ENCODE measurements at places on chromosomes 12 and 14. TPM values are rescaled to one million over a fixed set of nuclear protein-coding genes. Genes with fewer than 3 reads are reported as not detected.

DNA sequence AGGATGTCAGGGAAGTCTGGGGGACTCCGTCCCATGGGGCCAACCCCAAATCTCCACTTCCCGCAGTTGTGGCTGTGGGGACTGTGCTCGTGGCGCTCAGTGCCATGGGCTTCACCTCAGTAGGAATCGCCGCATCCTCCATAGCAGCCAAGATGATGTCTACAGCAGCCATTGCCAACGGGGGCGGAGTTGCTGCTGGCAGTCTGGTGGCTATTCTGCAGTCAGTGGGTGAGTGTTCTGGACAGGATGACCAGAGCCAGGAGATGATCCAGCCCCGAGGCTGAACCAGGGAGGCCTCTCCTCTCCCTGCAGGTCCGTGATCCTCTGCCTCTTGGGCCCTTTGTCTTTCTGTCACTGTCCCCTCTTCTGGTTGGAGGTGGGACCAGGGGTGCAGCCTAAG lies 8.8 kb upstream of the IFI27 start:
- no peak for DNase-seq

DNA sequence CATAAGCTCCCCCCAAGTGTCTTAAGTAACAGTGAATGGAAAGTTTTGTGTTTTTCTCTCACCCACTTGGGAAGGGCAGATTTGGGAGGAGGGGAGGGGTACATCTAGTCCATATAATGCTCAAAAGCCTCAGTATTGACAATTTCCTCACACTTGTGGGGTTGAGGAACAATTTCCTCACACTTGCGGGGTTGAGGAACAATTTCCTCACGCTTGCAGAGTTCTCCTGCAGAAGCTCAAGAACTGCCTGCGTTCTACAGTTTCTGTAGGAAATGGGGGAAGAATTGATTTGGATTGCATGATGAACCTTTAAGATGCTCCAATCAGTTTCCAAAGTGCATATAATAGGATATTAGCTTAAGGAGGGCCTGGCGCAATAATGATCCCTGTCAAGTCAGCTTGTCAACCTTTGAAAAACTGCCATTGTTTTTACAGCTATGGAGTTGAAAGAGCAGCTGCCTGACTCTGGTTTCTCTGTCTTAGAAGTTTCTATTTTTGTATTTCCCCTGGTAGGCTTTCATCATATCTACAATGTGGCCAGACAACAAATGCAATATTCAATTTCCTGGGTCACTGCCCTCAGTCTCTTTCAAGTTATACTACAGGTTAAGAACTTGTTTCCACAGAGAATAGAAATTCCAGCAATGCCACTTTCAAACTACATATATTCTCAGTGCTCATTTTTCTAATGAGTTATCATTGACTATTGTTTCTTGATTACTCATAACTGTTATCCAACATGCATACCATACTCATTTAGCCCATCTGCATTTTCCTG lies 66.5 kb downstream of the PLEKHG7 start:
- no peak for DNase-seq

DNA sequence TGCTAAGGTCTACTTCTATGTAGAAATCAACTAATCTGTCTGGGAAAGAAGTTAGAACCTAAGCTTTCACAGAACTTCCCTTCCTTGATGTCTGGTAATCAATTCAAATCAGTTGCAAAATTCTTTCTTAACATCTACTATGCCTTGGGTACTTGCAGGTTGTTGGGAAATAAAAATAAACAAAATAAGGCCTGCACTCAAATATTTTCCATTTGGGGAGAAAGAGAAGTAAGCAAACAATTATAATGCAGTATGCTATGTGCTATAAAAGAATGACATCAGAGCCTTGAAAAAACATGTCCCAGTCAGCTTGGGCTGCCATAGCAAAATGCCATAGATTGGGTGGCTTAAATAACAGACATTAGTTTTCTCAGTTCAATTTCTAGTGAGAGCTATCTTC lies 425.9 kb upstream of the DCN start:
- DNase-seq = no peak

- no peak for DNase-seq
Observed at GRCh38 chr12:26239122-26239851, 43.9 kb downstream of the SSPN start.

DNA sequence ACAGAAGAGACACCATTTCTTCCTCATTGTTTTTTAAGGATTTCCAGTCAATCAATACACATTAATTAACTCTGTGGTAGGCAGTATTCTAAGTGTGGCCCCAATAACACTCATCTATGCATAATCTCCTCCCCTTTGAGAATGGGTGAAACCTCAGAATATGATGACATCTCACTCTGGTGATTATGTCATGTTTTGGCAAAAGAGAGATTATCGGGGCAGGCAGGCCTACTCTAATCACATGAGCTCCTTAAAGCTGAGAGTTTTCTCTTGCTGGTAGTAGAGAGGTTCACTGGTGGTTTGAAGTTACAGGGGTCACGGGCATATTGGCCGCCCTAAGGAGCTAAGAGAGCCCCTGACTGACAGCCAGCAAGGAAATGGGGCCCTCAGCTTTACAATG lies 7.1 kb upstream of the LGMN start:
- no peak for DNase-seq

- DNase-seq = no peak
Observed at GRCh38 chr12:74328623-74329022, 209.0 kb upstream of the ATXN7L3B start.

The IGF1 gene
- 4.5 TPM for polyA plus RNA-seq

The EGLN3 gene
- 33.3 TPM for polyA plus RNA-seq

The PZP gene
- 0.06 TPM for polyA plus RNA-seq

The SLC6A13 gene
- polyA plus RNA-seq = 0.24 TPM

The PA2G4 gene
- 68.6 TPM for polyA plus RNA-seq

Measured in small intestine (tissue), 16 donors.